ENCODE measurements at places on chromosomes 7 and 10.

DNA sequence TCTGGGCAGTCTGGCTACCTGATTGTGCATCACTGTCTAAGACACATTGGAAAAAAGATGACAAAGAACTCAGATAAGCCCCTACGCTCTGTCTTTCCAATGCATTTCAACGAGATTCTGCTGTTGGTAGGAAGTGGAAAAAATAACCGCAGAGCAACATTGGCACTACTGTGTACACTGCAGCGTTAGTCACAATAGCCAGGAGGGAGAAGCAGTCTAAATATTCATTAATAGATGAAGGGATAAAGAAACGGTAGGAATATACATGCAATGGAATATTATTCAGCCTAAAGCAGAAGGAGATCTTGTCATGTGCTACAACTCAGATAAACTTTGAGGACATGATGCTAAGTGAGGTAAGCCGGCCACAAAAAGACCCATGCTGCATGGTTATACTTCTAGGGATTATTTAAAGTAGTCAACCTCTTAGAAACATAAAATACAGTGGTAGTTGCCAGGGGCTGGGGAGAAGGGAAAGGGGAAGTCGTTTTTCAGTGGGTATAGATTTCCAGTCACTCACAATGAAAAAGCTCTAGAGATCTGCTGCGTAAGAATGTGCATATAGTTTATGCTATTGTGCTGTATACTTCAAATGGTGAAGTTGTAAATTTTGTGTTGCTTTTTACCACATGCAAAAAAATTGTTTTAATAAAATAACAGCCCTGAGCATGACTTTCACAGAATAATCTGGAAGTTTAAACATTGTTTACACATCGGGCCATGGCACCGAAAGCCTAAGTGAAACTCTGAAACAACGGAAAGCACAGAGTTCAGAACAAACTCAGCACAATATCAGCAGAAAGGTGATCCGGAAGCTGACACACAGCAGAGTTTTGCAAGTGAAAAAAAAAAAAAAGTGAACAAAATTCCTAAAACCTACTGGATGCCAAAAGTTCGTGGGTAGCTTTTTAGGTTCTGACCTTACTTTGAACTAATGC, 40.1 kb downstream of the ELMO1 start:
- no peak for DNase-seq

GRCh38 chr7:98922392-98923187, 44.3 kb downstream of the TRRAP start:
- DNase-seq, result no peak

- DNase-seq, result peak; percentile 79
Observed at GRCh38 chr7:97116308-97116707, 1.2 kb upstream of the SDHAF3 start.

DNA sequence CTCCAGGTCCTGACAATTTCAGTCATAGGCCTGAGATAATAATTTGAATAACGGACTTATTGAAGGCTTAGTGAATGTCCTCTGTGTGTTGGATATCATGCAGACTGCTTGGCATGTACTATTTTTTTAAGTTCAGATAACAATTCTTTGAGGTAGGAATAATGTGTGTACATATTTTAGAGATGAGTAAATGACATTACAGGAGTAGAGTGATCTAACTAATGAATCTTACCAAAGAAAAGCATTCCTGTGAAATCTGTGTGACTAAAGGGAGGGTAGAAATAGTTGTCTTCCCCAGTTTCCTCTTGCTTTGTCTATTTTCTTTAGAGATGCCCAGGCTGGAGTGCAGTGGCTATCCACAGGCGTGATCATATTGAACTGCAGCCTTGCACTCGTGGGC, 391.8 kb upstream of the ETV1 start:
- no peak for DNase-seq

DNA sequence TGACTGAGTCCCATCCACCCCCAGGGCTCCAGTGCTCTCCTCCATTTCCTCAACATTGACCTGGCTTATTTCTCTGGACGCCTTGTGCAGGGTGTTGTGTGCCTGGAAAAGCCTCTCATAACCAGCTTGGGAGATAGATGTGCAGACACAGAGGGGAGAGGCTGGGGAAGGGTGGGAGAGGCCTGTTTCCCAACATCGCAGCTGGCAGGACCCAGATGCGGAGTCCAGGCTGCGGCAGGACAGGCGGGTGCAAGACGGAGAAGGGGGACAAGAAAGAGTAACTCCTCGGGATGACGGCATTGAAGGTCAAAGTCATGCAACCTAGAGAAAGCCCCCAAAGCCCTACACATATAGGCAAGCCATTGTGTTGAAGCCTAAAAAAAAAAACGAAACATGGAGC, 54.1 kb upstream of the ANTXRL start:
- no peak for DNase-seq

DNA sequence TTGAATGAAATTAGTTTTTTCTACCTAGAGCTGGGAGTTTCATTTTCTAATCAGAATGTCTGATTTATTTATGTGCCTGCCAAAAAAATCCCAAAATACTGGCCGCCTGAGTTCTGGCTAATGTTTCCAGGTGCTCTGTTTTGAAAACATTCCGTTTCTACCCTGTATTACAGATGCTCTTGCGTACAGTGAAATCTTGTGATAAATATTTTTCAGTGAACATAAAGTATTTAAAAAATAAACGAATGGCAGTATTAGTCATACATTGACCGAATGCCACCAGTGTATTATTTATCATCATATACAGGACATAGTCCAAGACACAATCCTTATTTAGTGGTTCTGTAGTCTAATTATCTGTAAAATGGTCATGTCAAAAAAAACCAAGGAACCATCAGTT, 102.8 kb downstream of the KAT6B start:
- no peak for DNase-seq

DNA sequence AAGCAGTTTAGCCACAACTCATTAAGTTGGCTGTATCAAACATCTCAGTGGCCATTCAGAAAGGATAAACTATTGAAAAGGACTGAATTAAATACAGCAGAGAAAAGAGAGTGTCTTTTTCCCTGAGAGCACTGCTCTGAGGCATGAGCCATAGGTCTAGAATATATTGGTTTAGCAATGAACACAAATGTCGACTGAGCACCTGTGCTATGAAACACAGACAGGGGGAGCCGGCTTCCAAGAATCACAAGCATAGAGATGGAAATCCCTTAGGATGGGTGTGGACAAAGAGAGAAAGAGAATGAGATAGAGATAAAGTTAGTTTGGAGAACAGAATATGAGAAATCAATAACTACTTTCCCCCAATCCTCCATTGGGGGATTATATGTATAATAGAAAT, 54.8 kb downstream of the DGKI start:
- no peak for DNase-seq

DNA sequence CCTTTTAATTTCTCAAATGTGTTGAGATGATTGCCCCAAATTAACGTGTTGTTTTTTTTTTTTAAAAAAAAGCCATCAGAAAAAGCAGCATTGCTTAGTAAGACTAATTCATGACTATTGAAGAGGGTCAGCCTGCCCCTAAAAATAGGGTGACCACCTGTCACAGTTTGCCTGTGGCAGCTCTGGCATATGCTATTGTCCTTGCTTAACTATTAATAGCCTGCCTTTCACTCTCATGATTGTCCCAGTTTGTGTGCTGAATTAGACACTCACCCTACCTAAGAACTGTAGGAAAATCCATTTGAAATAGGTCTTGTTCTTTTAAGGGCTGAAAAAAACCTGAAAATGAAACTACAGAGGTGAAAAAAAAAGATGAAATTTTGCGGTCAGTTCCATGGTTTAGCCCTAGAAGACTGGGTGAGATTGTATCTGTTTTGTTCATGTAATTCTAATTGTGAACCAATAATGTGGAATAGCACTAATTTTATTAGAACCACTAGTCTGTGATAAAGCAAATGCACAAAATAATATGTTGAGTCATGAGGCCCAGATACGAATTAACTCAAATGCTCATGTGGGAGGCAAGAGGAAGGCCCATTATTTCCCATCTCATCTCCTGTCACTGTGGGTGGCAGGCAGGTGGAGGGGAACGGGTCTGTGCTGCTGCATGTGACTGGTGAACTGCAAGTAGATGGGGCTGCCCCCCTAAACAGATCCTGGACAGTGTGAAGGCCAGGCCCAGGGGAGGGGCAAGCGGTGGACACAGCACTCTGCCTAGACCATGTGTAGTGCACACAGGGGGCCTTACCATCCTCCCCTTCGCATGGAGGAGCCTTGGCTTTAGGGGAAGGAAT, 265.4 kb upstream of the NFE2L3 start:
- no peak for DNase-seq

- no peak for DNase-seq
Observed at GRCh38 chr10:107717046-107717445, 552.5 kb upstream of the SORCS1 start.

DNA sequence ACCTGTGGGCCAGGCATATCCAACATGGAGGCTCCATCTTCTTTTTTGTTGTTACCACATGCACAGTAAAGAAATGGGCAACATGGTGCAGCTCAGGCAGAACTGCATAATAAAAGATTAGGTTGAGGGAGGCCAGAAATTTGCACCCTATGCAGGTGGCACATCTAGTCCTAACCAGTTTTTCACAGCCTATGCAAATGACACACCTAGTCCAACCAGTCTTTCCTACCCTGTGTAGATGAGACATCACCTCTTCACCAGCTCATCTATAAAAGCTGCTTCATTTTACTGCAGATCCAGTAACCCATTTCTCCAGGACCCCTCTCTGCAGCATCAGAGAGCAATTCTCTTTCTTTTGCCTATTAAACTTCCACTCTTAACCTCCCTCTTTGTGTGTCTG, 411.0 kb upstream of the PCDH15 start:
- no peak for DNase-seq

DNA sequence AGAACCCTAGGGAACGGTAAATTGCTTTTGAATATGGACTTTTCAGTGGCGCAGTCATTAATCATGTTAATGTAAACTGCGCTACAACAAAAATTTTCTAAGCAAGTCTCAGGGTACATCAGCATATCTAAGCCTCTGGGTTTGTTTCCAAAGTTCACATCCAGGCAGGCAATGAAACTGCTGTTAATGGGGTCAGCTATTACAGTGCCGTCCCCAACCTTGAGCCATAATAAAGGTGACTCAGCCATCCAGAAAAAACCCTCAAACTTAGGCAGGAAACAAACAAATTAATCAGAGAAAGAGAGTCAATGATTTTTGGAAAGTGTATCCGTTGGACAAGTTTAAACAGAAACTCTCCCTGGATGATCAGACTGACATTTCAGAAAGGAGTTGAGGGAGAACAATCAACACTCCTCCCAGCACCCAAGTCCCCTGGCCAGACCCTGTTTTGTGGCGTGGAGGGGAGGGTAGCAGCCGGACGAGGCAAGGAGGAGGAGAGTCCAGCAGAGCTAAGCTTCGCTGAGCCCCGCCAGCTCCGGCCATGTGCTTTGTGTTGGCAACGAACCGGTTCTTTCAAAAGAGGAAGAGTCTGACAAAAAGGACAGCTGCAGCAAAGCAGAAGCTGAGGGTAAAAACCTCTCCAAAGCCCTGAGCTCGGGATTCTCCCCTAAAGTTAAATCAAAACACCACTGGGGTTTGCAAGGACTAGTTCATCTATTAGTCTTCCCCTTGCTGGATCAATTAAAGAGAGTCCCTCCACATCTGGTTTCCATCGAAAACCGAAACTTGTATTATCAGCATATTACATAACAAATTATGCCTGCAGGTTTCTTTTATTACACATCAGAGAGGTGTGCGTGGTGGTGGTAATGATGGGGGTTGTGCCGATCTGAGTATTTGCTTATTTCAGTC, 3.6 kb downstream of the FAM53B start:
- peak; percentile 53 for DNase-seq

GRCh38 chr7:16232273-16232672, 189.1 kb downstream of the CRPPA start:
- no peak for DNase-seq

DNA sequence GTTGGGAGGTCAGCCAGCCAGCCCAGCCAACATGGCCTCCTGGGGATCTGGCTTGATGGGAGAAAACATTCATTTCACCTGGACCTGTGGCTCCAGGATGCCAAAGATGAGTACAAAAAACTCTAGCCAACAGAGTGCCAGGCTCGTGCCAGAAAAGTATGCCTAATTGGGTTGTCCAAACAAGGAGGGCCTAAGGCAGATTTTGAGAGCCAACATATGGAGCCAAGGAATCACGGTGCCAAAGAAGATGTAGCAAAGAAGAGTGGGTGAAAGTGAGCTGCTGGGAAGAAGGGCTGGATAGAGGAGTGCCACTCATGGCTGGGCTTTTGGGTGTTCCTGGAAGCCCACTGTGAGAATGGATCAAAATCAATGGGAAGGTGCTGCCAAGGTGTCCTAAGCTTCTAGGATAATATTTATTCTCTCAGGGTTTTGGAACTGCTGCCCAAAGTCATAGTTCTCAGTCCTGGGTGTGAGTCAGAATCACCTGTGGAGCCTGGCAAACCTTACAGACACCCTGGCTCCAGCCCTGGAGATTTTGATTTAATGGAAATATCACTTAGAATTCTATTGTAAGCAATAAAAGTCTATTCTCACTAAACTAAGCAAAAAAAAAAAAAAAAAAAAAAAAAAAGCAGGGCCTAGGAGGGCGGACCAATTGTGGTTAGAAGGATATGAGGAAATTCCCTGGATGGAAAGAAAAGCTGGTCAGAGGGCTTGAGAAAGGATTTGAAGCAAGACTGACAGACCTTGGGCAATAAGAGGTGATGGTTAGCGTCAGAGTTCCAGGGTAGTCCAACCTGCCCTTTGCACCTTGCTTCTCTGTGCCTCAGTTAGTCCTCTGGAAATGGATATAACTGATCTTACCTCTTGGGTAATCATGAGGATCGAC, 182.2 kb upstream of the PRR15 start:
- no peak for DNase-seq

GRCh38 chr10:33165911-33166310, 168.6 kb downstream of the NRP1 start:
- DNase-seq, result no peak

- no peak for DNase-seq
Observed at GRCh38 chr7:105906695-105907094, 30.3 kb upstream of the ATXN7L1 start.
